GM23338 (cell line): ENCODE measurements at places on chromosomes 12 and 14.

GRCh38 chr14:90642244-90642717 is 173.9 kb downstream of the TTC7B start:
- DNase-seq = peak; percentile 84

DNA sequence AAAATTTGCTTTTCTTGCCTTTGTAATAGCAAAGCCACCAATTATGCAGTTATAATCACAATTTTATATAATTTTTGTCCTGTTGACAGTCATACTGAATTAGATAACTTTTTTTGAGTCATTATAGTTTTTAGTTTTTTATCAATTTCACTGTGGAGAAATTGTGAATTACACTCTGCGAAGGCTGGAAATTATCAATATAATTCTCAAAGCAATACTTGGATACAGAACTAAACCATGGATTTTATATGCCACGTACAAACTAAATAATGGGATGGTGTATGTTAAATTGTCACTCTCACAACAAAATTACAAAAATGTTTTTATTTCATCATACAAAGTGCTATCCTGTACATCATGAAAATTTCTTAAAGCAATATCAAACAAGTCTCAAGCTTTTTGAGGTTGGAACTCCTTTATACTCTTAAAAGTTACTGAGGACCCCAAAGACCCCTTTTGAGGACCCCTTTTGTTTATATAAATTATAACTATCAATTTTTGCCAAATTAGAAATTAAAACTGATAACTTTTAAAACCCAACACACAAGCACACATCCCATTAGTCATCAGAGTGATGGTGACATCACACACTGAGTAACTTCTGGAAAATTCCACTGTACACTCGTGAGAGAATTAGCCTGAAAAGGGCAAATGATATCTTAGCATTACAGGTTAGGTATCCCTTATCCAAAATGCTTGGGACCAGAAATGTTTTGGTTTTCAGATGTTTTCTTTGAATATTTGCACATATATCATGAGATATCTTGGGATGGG is 19.8 kb upstream of the AQP2 start:
- no peak for DNase-seq

DNA sequence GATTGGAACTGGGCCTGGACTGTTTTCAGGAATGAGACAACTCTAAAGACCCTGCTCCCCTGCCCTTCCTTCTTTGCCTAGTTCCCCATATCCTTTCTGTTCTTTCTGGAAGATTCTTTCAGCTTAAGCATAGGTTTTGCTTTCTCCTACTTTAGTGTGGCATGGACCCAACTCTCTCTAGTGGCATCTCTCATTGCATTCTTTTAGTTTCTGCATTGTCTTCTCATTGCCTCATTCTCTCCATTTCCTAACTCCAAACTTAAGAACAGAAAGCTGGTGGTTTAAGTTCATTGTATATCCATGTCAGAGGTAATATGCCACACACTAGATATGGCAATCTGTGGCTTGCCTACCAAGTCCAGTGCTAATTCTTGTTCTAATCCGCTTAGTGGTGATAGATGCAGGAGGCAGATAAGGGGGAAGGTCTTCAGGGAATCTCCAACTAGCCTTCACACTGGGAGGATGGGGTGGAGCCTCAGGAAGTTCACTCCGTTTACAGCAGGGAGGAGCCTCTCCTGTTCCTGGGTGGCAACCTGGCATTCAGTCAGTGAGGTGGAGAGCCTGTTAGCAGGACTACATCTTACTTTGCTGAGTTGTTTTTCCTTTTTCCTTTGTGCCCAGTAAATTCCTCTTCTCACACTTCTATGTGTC is 165.1 kb upstream of the LMNTD1 start:
- DNase-seq = peak; percentile 2

- DNase-seq = peak; percentile 40
Measured at GRCh38 chr12:92144631-92145480, 790 bp downstream of the BTG1 start.

GRCh38 chr12:8449355-8449859 is 6.4 kb upstream of the CLEC6A start:
- DNase-seq = peak; percentile 45

DNA sequence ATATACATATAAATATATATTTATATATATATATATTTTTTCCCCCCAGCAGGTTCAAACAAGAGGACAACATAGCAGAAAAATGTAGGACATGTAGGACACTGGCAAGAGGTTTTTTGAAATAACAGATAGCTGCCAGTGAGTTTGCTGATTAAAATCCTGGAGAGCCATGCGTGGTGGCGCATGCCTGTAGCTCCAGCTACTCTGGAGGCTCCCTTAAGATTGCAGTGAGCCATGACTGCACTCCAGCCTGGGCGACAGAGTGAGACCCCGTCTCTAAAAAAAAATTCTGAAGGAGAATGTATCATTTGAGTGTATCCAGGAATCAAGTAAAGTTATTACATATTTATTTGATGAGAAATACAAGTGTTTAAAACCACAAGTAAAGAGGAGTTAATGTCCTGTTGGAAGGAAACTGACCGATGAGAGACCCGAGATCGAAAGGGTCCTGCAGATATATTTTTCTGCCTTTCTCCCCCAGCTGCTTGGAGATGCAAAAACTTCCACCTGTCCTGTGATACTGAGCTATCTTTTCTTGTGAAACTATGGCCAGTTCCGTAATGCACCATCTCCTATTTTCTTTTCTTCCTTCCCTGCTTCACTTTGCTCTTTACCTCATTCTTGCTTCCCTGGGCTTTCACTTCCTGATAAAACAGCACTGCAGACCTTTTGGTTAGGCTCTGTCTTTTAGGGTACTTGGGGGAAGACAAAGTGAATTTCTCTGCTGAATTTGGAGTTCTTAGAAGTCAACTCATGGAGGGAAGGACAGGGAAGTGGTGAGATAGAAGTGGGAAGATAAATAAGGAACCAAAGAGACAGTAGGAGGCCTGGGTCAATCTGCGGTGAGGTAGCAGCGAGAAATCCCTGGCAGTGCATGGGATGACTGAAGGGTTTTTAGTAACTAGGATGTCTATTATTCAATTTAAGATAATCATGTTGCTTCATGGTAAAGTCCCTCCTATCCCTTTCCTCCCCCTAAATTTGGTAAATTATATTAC is 41.2 kb upstream of the SLC2A13 start:
- DNase-seq = no peak

GRCh38 chr12:57072661-57073060 is 5.9 kb downstream of the NEMP1 start:
- no peak for DNase-seq

DNA sequence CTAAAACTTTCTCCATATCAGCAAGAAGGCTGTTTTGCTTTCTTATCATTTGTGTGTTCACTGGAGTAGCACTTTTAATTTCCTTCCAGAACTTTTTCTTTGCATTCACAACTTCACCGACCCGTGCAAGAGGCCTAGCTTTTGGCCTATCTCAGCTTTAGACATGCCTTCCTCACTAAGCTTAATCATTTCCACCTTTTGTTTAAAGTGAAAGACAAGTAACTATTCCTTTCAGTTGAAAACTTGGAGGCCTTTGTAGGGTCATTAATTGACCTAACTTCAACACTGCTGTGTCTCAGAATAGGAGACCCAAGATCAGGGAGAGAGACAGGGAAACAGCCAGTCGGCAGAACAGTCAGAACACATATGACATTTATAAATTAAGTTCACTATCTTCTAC is 39.3 kb downstream of the BBS10 start:
- no peak for DNase-seq

- no peak for DNase-seq
Measured at GRCh38 chr12:22881878-22882385, 257.0 kb downstream of the ETNK1 start.

DNA sequence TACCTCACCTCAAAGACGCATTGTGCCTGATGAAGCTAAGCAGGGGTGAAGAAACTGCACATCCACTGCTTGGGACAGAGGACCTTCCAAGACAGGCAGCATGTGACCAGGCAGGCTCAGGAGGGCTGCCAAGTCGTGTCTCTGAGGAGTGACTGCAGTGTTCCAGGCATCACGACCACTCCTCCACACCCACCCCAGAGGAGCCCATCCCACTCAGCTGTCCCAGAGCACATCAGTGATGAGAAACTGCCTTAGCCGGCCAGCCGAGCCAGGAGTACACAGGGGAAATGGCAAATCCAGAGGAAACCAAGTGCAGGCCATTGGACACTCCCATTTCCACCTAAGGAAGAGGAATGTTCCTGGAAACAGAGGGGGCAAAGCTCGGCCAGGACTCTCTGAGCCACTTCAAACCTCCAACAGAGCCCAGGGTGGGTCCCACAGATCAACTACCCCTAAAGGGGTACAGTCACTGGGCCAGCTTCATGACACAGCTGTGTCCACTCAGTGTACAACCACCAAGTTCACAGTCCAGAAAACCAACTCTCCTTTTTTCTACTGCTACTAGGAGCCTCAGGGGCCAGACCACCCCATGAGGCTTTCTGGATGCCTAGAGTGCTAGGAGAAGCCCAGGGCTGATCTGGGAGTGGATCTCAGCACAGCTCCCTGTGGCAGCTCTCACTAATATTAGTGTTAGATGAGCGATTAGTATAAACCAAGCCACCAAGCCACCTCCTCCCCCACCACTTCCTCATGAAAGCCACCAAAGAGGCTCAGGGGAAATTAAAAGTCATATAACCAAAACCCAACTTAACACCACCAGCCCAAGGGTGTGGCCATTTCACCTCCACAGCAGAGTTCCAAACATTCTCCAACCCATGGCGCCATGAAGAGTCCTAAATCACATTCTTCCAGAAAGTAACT is 15.4 kb downstream of the PXN start:
- no peak for DNase-seq

GRCh38 chr14:88866305-88866704 is 41.9 kb downstream of the TTC8 start:
- peak; percentile 27 for DNase-seq

GRCh38 chr14:96576359-96576758 is 74.2 kb downstream of the PAPOLA start:
- DNase-seq = no peak

GRCh38 chr14:24079491-24080141 is 8.3 kb downstream of the CPNE6 start:
- peak; percentile 90 for DNase-seq

DNA sequence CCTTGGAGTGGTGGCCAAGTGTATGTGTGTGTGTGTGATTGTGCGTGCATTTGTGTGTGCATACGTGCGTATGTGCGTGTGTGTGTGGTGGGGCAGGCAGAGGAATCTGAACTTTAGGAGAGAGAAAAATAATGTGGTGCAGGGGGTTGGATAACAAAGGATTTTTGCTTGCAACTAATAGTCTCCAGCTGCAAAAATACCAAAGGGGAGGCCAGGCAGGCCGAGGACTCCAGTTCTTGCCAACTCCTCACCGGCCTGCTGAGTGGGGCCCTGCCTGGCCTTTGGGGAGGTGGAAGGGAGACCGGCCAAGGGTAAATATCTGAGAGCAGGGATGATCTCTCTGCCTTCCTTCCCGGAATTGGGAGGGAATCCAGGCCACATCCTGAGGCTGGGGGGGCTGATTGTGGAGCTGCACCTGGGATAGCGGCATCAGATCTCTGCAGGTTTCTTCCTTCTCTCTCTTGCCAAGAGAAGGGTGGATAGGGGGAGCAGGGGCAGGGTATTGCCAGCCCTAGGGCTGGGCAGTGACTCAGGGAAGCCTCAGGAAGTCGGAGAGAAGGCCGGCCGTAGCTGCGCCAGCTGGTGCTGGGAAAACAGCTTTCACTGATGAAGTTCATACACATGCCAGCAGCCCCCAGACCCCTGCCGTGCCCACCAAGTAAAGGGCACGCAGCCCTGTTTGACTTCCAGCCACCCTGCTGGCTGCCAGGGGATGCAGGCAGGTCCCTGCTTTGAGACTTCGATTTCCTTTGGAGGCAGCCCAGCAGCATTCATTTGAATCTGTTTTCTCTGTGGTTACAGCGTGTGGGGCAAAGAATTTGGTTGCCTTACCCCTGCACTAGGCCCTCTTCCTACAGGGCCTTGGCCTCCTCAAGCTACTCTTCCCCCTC is 4.6 kb upstream of the LRP1-AS start:
- DNase-seq = no peak

DNA sequence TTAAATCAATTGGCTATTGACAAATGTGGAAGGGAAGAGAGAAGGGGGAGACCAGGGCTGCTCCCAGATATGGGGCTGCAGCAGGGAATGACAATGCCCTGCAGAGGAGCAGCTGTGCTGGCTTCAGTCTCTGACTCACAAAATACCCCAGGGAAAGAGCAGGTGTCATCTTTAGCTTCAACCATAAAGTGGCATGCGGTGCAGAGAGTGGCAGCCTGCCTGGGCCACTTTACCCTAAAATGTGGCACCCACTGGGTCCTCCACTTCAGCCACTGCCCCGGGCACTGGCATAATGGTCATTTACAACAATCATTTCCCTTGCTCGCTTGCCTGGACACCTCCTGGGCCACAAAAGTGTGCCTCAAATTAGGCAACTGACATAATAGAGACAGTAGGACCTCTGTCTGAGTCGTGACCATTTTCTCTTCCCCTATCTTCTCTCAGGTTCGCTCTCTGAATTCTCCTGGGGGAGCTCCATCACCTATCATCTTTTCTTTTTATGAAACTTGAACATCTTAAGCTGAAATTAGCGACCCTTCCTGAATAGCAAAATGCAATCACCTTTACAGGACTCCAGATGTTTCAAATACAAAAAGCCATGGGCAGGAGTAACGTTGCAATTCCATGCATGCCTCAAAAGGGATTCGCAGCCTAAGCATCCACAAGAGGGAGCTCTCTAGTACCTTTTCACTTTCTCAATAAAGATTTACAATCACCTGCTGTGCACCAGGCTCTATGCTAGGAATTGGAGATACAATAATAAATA is 179.9 kb upstream of the ATF7IP start:
- DNase-seq = peak; percentile 93

- DNase-seq = no peak
Measured at GRCh38 chr12:6866920-6867412, 365 bp upstream of the TPI1 start.

DNA sequence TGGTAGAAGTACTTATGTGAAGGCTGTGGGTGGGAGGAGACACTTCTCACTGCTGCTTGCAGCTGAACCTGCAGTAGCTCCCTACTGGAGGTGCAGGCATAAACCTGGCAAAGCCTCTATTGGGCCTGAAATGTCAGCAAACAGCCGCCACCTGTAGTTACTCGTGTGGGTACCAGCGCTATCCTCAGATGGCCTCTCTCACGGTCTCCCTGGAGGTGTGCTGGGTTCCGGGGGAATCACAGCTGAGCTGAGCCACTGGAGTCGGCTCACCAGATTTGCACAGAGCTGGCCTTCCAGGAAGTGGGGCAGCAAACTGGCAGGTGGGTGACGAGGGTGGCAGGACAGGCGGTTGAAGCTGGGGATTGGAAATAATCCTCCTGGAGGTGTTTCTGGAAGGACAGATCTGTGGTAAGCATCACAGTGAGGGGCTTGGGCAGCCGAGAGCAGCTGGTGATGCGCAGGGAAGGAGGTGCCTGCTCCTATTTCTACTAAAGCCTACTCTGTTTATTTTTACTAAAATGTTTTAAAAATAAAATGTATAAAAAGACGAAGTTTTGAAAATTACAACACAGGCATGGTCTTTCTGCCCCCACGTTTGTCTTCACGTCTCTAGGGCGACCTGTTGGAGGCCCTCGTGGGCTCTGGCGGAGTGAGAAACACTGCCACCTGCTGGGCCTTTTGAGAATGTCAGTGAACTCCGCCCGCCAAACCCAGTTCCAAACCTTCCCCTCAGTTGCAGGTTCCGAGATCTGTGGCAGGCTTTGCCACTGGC is 67.8 kb upstream of the PLEKHG3 start:
- peak; percentile 84 for DNase-seq

GRCh38 chr14:36857136-36857535 is 195.5 kb downstream of the PAX9 start:
- DNase-seq = peak; percentile 15
